Neural progenitor cell (in vitro differentiated cells): ENCODE measurements at places on chromosomes 11 and 22. TPM values are rescaled to one million over a fixed set of nuclear protein-coding genes. Genes with fewer than 3 reads are reported as not detected.

DNA sequence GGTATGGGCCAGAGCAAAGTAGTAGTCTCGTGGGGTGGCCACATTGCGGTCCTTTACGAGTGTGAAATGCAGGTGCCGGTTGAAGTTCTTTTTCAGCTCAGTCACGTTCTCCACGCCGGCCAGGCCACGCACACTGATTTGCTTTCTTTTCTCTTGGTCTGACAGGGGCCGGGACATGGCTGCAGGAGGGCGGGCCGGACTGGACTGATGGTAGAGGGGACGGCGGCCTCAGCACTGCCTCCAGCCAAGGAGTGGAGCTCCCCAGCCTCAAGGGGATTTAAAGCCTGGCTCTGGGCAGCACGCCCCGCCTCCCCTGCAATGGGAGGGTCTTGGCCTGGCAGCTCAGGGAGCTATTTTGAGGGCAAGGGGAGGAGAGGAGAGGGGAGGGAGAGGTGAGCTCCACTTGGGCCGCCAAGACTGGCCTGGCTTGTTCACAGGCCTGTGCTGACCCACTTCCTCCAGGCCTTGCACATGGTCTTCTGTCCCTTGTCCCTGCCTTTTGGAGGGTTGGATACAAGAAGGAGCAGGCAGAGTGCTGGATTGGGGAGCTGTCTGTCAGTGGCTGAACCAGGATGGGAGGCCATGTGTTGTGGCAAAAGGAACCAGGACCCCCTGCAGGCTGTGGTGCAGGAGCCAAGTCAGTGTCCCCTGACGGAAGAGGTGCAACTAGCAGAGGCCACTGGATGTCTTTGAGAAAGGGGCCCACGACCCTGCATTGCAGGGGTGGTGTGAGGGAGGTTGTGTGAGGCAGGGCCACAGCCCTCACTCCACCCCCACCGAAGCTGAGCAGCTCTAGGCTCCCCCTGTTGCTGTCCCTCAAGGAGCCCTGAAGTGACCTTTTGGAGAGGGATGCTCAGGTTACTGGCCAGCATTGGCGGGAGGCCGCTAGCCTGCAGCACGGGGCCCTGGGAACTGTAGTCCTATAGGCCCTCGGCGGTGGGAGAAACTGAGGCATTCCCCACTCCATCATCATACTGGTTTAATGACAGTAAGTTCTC, at the start of gene PYGM:
Gene PYGM, minus strand, starts transcription at position 253 of the 998 bp plus-strand sequence. Its CDS starts 76 bp downstream, at position 177.
- peak; percentile 90 for DNase-seq
- H3K4me3 ChIP-seq = no peak within 1 kb of the TSS
- H3K36me3 ChIP-seq = no peaks in the 10 kb centered on the region
- no peak within 1 kb of the TSS for H3K27ac ChIP-seq
- H3K4me1 ChIP-seq = peaks cover 47% of the 10 kb centered on the region
- H3K27me3 ChIP-seq = no peaks in the 10 kb centered on the region

DNA sequence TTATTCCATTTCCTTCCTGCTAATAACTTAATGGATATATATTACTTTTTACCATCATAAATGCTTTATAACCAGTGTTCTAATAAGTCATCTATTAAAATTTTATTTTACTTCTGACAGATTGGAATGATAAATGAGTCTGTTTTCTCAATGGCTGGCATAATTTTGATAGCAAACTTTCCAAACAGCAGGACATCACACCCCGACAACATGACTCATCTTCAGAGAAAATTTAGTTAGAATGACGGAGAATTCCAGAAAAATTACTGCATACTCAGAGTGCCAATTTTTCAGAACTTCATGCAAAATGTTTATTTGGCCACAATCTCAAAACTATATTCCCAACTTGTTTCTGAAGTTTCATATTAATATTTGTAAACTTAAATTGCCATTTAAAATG, 174.4 kb downstream of the SWAP70 start:
- no peaks in the 10 kb centered on the region for H3K27me3 ChIP-seq
- no peaks in the 10 kb centered on the region for H3K36me3 ChIP-seq
- no peak for DNase-seq
- H3K4me3 ChIP-seq = no peak overlapping the region

DNA sequence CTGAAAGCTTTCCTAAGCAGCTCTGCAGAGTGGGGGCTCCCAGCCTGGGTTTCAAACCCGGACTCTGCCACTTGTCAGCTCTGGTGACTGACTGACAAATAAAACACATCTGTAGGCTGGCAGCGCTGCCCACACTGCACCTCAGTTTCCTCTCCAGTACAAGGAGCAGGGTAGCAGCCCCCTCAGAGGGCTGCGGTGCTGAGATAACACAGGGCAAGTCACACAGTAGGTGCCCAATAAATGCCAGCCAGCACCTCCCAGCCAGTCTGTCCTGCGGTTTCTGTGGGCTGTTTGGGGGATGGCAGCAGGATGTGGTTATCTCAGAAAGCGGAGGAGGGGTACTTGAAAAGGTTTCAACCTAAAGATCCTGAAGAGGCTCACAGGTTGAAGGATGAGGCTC, 1.5 kb downstream of the SYT12 start:
- no peak for DNase-seq
- H3K27me3 ChIP-seq = peaks cover 50% of the 10 kb centered on the region
- H3K4me1 ChIP-seq = peaks cover 9% of the 10 kb centered on the region

DNA sequence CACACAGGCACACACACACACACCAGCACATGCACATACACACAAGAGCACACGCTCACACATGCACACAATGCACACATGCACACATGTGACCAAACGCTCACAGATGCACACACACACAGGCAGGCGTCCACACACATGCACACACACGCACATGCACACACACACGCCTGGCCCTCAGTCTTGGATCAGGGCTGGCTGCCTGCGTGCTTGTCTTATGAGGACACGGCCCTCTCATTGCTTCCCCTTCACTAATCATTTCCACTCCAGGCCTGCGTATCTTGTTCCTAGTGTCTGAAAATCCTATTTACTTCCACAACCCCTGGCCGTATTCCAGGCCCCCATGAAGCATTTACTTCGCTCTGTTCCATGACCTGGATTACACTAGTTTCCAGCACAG, 740.5 kb downstream of the BRD1 start:
- no peak overlapping the region for H3K4me3 ChIP-seq
- H3K27me3 ChIP-seq = no peaks in the 10 kb centered on the region
- H3K36me3 ChIP-seq = no peaks in the 10 kb centered on the region

GRCh38 chr11:114959953-114960505, 281.7 kb downstream of the NXPE2 start:
- no peak overlapping the region for H3K27ac ChIP-seq
- H3K4me1 ChIP-seq = peaks cover 13% of the 10 kb centered on the region
- H3K4me3 ChIP-seq = no peak overlapping the region
- no peak for DNase-seq
- no peaks in the 10 kb centered on the region for H3K36me3 ChIP-seq

DNA sequence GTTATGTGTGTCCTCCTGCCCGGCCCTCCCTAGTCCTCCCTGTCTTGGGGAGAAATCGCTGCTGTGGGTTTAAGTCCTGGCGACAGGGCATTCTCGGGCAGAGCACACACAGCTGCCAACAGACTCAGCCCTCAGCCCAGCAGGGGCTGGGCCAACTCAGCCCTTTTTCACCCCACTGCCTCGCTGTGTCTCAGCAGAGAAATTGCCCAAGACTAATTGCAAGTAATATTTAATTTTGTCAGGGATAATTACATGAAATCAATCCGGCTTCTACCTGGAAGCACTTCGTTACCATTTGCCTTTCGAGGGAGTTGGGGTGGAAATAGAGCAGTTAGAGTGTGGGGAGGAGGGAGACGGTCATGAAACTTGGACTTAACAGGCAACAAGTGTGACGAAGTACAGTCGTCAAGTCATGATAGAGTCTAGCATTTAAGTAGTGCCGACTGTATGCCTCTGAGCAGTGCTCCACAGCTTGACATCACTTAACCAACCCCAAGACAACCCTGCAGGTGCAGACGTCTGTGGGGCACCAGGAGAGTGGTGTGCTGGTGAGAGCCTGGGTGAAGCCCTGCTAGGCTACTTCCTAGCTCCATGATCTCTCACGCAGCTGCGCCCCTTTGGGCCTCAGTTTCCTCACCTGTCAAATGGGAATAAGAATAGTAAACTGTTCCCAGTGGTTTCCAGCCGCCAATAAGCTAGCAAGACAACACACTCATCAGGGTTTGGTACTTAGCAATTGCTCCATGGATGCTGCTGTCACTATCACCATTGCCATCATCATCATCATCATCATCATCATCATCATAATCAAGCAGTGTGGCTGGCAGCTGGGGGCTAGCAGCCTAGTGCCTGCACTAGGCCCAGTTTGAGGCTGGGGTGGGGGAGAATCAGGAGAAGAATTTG, 29.2 kb downstream of the MN1 start:
- no peak for DNase-seq
- no peak overlapping the region for H3K27ac ChIP-seq
- H3K4me3 ChIP-seq = no peak overlapping the region
- no peaks in the 10 kb centered on the region for H3K27me3 ChIP-seq
- no peaks in the 10 kb centered on the region for H3K36me3 ChIP-seq
- H3K4me1 ChIP-seq = peaks cover 45% of the 10 kb centered on the region

GRCh38 chr11:94771390-94771789, 3.2 kb downstream of the AMOTL1 start:
- H3K27me3 ChIP-seq = peaks cover 16% of the 10 kb centered on the region

DNA sequence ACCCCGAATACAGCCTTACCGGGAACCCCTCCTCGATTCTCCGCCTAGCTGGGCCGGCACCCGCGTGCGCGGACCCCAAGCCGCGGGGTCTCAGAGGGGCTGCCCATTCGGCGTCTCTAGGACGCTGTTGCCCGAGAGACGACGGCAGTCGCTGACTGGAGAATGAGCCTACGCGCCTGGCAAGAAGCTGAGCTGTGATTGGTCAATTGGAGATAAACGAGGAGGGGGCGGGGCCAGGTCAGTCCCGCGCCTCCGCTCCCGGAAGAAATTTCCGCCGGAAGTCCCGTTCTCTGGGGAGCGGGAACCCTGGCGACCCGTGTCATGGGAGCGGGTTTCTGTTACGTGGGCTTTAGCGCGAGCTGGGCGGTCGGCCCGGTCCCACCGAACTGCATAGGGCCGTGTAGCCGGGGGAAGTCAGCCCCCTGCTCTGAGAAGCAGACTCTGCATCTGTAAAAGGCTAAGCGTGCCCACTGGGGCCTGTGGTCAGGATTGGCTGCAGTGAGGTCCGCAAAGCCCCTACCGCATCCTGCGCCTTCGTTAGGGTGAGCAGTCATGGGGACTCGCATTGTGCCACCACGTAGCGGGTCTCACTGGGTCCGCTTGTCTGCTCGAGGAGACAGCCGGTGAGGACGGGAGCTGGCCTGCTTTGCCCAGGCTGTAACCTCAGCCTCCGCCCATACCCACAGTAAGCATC, at the start of gene EFCAB6:
Gene EFCAB6, minus strand, starts transcription at position 157 of the 694 bp plus-strand sequence. CDS start 29,987 bp downstream, outside the sequence.
- peak; percentile 97 for DNase-seq
- no peaks in the 10 kb centered on the region for H3K27me3 ChIP-seq
- H3K4me3 ChIP-seq = peak within 1 kb of the TSS; percentile 58
- no peaks in the 10 kb centered on the region for H3K36me3 ChIP-seq
- no peak within 1 kb of the TSS for H3K27ac ChIP-seq

DNA sequence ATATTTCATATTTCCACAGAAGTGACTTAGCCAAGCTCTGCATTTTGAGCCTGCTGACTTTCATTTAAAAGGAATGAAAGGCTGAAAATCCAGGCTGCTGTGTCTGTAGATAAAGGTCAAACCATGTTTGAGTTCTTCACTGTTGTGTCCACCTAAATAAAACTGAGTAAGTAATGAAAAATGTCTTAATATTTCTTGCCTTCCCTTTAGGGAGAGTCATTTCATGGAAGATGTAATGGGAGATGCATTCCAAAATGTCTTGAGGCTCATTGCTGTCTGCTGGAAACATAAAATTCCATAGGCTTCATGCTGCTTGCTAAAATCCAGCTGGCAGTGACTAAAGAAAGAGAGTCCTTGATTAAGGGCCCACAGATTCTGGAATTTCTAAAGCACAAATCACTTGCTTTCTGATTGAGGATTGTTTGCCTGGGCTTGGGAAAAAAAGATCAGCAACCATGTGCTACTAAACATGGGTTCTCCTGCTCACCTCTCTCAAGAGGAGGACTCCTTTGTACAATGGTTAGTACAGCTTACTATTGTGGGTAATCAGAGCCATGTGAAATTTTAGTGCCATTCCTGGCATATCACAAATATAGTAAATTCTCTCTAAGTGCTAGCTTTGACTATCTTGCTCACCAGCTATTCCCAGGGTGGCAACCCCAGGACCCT, 56.9 kb downstream of the PANX1 start:
- no peaks in the 10 kb centered on the region for H3K27me3 ChIP-seq
- peaks cover 4% of the 10 kb centered on the region for H3K4me1 ChIP-seq
- no peak overlapping the region for H3K4me3 ChIP-seq
- H3K36me3 ChIP-seq = peaks cover 20% of the 10 kb centered on the region

DNA sequence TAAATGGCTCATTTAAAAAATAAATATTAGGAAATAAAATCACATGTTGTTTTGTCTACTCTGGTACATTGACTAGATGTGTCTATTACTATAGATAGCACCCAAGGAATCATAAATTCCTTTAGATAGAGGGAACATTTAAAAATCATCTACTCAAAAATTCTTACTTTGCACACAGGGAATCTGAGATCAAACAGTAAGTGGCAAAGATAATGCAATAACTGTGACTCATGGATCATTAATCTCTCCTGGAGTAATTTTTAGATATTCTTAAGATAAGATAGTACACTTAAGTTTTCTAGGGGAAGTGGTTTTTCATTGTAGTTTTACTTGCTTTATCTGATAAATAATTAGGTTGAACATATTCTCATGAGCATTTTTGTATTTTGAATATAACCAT, 468.9 kb downstream of the LUZP2 start:
- H3K4me1 ChIP-seq = no peaks in the 10 kb centered on the region
- DNase-seq = no peak
- H3K27ac ChIP-seq = no peak overlapping the region
- H3K36me3 ChIP-seq = no peaks in the 10 kb centered on the region
- H3K4me3 ChIP-seq = no peak overlapping the region

DNA sequence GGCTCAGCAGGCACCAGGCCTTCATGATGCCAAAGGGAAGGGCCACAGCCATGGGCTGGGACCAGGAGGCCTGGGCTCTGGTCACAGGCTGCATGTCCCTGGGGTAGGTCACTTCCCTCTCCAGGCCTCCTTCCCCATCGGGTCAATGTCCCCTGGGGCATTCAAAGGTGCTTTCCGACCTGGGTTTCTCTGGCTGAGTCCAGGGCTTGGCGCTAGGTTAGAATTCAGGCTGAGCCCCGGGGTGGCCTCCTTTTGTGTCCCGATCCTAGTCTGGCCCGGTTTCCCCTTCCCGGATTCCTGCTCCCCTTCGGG, 12.2 kb downstream of the MAFF start:
- no peak overlapping the region for H3K27ac ChIP-seq
- no peaks in the 10 kb centered on the region for H3K36me3 ChIP-seq
- DNase-seq = no peak
- H3K4me1 ChIP-seq = peaks cover 4% of the 10 kb centered on the region
- H3K27me3 ChIP-seq = peaks cover 25% of the 10 kb centered on the region
- H3K4me3 ChIP-seq = peak overlapping the region; percentile 29

GRCh38 chr11:35088226-35088625, 50.7 kb upstream of the CD44 start:
- H3K27me3 ChIP-seq = no peaks in the 10 kb centered on the region
- H3K4me1 ChIP-seq = peaks cover 9% of the 10 kb centered on the region
- no peaks in the 10 kb centered on the region for H3K36me3 ChIP-seq
- H3K27ac ChIP-seq = no peak overlapping the region
- no peak for DNase-seq
- H3K4me3 ChIP-seq = no peak overlapping the region

GRCh38 chr11:44531636-44532035, 33.8 kb upstream of the CD82 start:
- peaks cover 18% of the 10 kb centered on the region for H3K4me1 ChIP-seq
- no peak overlapping the region for H3K27ac ChIP-seq
- H3K27me3 ChIP-seq = no peaks in the 10 kb centered on the region
- no peak for DNase-seq
- no peak overlapping the region for H3K4me3 ChIP-seq

The OR5B2 gene
- total RNA-seq = not detected in 2 replicates

The ABCG4 gene
- total RNA-seq = 0.24 and 0.65 TPM in 2 replicates

The PGA5 gene
- 0.19 TPM in 1 of 2 replicates, not detected in the other for total RNA-seq

The APOA5 gene
- 0.25 TPM in 1 of 2 replicates, not detected in the other for total RNA-seq

The OR5A1 gene
- total RNA-seq = 0.02 and 0.06 TPM in 2 replicates

The CDCA5 gene
- 46.7 and 57.3 TPM in 2 replicates for total RNA-seq

The MPZL3 gene
- total RNA-seq = 1.1 and 5.7 TPM in 2 replicates

The GAB4 gene
- 0.07 TPM in 1 of 2 replicates, not detected in the other for total RNA-seq

The MUC5AC gene
- not detected in 2 replicates for total RNA-seq

The FGF4 gene
- total RNA-seq = 0.22 TPM in 1 of 2 replicates, not detected in the other
